Ascending aorta (tissue), 2 donors: ENCODE measurements at places on chromosomes 3 and 15. TPM values are rescaled to one million over a fixed set of nuclear protein-coding genes. Genes with fewer than 3 reads are reported as not detected.

SUCNR1 gene
- 3.1 TPM for total RNA-seq

EIF2A gene
- total RNA-seq: 83.2 TPM

C3orf85 gene
- total RNA-seq: not detected

DNA sequence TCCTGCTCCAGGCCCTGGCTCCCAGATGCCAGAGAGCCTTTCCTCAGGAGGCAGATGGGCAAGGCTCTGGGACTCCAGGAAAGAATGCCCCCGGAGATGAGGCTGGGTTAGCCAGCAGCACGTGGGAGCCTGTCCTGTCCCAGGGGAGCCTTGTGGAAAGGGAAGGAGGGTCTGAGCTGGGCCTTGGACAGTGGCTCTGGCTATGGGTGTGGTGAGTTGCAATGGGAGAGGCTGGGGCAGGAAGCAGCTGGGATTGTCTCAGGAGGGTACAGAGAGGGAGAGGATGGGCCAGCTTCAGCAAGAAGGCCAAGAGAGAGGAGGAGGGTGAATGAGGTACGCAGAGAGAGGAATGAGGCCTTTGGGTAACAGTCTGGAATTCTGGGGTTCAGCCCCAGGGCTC is 17.4 kb upstream of the CACNA2D2 start:
- no peak for DNase-seq

GRCh38 chr15:41832875-41833274 is 5.0 kb downstream of the JMJD7 start:
- no peak for DNase-seq

DNA sequence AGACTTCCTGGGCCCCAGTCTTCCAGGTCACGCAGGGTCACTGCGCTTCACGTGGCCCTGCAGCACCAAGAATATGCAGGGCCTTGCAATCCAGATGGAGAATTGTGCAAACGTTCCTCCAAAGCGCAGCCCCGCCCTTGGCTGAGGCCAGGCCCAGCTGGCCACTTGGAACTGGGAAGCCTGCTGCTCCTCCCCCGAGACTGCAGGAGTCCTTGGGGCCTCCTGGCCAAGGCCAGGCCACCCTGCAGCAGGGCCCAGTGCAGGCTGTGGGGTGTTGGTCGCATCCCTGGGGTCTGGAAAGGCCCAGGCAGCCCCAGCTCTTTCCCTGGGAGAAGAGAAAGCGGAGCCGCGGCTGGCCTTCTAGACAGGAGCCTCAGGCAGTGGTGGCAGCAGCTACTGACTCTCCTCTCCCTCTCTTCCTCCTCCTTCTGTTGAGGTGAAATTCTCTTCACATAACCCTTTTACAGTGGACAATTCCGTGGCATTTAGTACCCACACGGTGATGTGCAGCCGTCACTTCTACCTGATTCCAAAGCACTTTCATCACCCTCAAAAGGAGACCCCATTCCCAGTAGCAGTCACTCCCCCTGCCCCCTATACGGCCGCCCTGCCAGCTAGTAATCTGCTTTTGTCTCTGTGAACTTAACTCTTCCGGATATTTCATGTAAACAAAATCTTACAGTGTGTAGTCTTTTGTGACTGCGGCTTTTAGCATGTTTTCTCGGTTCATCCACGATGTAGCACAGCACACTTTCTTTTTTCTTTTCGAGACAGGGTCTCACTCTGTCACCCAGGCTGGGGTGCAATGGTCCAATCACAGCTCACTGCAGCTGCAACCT is 103.9 kb downstream of the TMEM266 start:
- peak; percentile 72 for DNase-seq

DNA sequence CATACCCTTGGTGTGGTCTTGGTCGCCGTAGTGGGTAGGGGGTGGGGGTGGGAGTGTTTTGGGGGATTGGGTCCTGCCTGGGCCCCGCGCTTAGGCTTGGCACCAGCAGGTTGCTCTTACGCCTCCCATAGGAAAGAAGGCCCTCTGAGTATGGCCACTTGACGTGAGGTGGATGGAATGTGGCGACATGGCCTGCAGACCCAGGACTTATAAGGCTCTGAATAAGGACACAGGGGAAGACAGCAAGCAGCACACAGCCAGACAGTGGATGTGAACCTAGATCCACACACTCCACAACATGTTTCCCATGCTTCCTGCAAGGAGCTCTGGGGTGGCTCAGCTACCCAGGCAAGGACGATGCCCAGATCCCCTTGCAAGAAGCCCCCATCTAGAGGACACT is 12.4 kb downstream of the RBPMS2 start:
- DNase-seq: no peak

- no peak for DNase-seq
Measured at GRCh38 chr15:60535743-60536142, 56.8 kb upstream of the ICE2 start.

GRCh38 chr3:63673111-63673510 is 20.6 kb downstream of the SNTN start:
- DNase-seq: no peak

KCNAB1 gene
- total RNA-seq: 15.1 TPM
